Amniotic stem cell (primary cell): ENCODE measurements at places on chromosomes 13 and 19.

GRCh38 chr13:45846681-45847080 lies 4.9 kb downstream of the SIAH3 start:
- DNase-seq = no peak

DNA sequence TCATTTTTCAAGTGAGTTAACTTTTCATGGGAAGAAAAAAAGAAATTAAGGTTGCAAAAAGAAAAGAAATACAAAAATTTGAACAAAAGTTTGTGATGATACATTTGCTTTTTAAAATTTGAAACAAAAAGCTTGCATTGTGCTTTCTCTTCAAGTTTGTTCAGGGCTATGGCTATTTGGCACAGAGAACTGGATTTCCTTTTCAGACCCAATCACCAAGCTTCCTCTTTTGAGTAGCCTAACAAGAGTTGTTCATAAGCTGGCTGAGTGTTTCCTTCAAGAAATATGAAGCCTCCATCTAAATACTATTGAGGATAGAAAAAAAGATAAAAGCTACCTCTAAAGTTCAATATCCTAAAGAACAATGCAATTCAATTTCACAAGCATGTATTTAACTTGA lies 787.8 kb downstream of the LIG4 start:
- DNase-seq = no peak

GRCh38 chr13:58882516-58882915 lies 1251.0 kb downstream of the PCDH17 start:
- DNase-seq = no peak

- DNase-seq = no peak
Measured at GRCh38 chr13:75558145-75558840, 8.7 kb downstream of the UCHL3 start.

DNA sequence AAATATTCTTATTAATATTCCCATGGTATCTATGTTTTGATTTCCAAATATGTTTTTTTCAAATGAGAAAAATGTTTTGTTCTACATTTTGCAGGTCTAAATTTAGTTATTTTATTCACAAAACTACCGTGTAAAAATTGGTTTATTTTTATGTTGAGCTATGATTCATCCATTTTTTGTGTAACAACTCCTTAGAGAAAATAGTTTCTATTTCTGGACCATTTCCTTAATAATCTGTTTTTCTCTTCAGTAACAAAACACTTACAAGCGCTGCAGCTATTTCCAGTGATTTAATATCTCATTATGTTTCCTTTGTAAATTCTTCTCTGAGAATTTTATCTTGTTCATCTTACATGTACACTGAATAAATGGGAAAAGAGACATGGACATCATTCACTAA lies 550.7 kb upstream of the SLITRK5 start:
- DNase-seq = no peak
